Left ventricle myocardium superior (tissue), 1 donor: ENCODE measurements at places on chromosomes 2 and 18. TPM values are rescaled to one million over a fixed set of nuclear protein-coding genes. Genes with fewer than 3 reads are reported as not detected.

The BOLL gene
- not detected for total RNA-seq

The SDC1 gene
- 0.42 TPM for total RNA-seq

The INO80B gene
- total RNA-seq, result 16.4 TPM

The RIT2 gene
- not detected for total RNA-seq

The DIPK1C gene
- total RNA-seq, result 6.3 TPM

The PROM2 gene
- total RNA-seq, result 0.35 TPM

The MYO3B gene
- 0.05 TPM for total RNA-seq

The ABCB11 gene
- total RNA-seq, result 0.25 TPM

The THOC1 gene
- total RNA-seq, result 12.4 TPM

The KLHL14 gene
- total RNA-seq, result 0.07 TPM

The TRIM43 gene
- not detected for total RNA-seq

The CD8B gene
- total RNA-seq, result 1.2 TPM

The MARCHF4 gene
- not detected for total RNA-seq

The GPR45 gene
- total RNA-seq, result not detected

The ANKRD36C gene
- 6.8 TPM for total RNA-seq

The LDLRAD4 gene
- 26.0 TPM for total RNA-seq

The FBLN7 gene
- total RNA-seq, result 0.32 TPM

The PREB gene
- 51.1 TPM for total RNA-seq

The SPC25 gene
- 0.55 TPM for total RNA-seq

The CCDC88A gene
- 15.8 TPM for total RNA-seq

The GREB1L gene
- 7.2 TPM for total RNA-seq

The SLC38A11 gene
- 1.0 TPM for total RNA-seq

The SCG2 gene
- total RNA-seq, result not detected

The SERPINB12 gene
- not detected for total RNA-seq

The MAP3K19 gene
- not detected for total RNA-seq

The MCM6 gene
- 4.1 TPM for total RNA-seq

The ZNF532 gene
- total RNA-seq, result 64.2 TPM

The NR4A2 gene
- total RNA-seq, result 1.4 TPM

The PKDCC gene
- total RNA-seq, result 77.1 TPM

The AKAIN1 gene
- total RNA-seq, result not detected

The SERPINB7 gene
- total RNA-seq, result not detected

The FAM228A gene
- 0.15 TPM for total RNA-seq

The OBSL1 gene
- 190 TPM for total RNA-seq

The SCN2A gene
- 0.30 TPM for total RNA-seq

The ANTXR1 gene
- total RNA-seq, result 28.9 TPM

The SMAD2 gene
- 74.8 TPM for total RNA-seq

The FHOD3 gene
- total RNA-seq, result 347 TPM

The ZSCAN30 gene
- 13.2 TPM for total RNA-seq

The NGEF gene
- not detected for total RNA-seq

The HAAO gene
- total RNA-seq, result 1.9 TPM
